Stimulated activated CD4-positive, alpha-beta T cell treated with anti-CD3 and anti-CD28 coated beads, Interleukin-1b, Interleukin-23, amount 100 ng/mL, for 1 hour (primary cell): ENCODE measurements at places on chromosomes 12 and 14.

GRCh38 chr14:75724414-75725204 lies 63.6 kb downstream of the TTLL5 start:
- no peak for DNase-seq

DNA sequence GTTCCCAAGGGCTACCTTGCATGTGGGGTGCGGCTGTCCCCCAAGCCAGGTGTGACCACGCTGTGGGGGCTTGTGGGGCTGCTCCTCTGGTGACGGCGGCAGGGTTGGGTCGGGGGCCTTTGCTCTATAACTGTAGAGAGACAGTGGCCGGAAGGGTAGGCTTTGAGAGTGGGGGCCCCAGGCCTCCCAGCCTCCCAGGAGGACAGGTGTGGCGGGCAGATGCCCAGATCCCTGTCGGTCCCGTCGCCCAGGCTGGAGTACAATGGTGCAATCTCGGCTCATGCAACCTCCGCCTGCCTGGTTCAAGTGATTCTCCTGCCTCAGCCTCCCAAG lies 2.7 kb upstream of the GPR132 start:
- no peak for DNase-seq

- no peak for DNase-seq
These were observed 772 bp downstream of the SCARB1 start for GRCh38 chr12:124862768-124863415.

DNA sequence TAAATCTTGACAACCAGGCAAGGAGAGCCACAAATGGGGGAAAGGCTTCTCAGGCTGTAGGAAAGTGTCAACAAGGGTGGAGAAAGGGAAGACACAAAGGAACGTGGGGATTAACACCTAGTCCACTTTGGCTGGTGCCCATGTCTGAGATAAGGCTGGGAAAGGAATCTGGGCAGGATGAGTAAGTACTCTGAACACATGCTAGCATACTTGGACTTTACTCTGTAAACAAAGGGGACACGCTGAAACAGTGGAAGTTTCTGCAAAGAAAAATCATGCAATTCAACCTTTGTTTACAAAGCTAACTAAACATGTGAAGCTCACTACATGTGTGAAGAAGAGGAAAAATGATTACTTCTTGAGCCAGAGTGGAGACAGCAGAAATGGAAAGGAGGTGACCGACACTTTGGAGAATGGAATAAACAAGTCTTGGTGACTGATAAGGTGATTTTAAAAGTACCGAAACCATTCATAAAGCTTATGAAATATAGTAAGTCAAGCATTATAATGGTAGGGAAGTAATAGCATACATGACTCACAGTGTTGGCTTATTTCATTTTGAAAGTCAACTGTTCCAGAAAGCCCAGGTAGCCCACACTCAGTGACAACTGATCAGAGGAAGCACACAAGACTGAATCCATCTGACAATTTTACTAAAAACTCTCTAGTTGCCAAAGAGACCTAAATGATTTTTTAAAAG lies 13.2 kb downstream of the CPNE8 start:
- no peak for DNase-seq

DNA sequence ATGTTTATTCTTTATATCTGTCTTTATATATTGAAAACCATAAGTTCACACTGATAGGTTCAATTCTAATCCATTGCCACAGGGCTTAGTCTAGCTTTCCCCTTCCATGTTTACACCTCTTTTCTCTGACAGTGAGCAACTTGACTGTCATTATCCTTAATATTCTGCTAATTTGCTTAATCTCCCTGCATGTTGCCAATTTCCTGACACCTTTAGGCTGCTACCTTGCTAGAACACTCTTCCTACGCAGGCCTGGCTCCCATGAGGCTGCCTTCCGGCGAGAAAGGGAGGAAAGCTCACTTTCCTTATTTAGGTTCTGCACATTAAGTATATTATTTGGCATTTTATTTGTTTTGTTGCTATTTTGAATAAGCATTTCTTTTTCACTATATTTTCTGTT lies 12.8 kb upstream of the FRS2 start:
- DNase-seq, result no peak

GRCh38 chr14:64825509-64825908 lies 54.2 kb downstream of the SPTB start:
- no peak for DNase-seq

DNA sequence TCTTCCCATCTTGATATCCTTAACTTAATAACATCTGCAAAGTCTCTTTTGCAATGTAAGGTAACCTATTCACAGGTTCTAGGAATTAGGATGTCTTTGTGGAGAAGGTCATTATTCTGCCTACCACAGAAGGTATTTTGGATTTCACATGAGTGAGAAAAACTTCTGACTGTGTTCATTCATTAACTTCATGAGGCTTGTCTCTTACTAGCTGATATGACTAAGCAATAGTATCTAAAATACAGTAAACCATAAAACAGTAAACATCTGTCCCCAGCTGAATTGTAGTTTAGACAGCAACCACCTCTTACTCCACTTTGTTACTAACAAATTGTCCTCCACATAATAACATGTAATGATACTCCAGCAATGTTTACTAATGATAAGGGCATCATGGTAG lies 198.1 kb downstream of the SEC23A start:
- DNase-seq, result no peak
